ENCODE measurements at places on chromosomes 3 and 15. TPM values are rescaled to one million over a fixed set of nuclear protein-coding genes. Genes with fewer than 3 reads are reported as not detected.

Gene TNNC1
- 8,962 TPM for total RNA-seq

Gene CAPN3
- total RNA-seq, result 6.0 TPM

Gene POLQ
- total RNA-seq, result 0.38 TPM

Gene CCDC9B
- total RNA-seq, result 155 TPM

Gene ST8SIA2
- 3.6 TPM for total RNA-seq

Data from left ventricle myocardium inferior (tissue), 1 donor.